ENCODE measurements at places on chromosomes 11 and 22.

- no peak for DNase-seq
Observed at GRCh38 chr11:118260353-118260752, 3.7 kb downstream of the MPZL2 start.

DNA sequence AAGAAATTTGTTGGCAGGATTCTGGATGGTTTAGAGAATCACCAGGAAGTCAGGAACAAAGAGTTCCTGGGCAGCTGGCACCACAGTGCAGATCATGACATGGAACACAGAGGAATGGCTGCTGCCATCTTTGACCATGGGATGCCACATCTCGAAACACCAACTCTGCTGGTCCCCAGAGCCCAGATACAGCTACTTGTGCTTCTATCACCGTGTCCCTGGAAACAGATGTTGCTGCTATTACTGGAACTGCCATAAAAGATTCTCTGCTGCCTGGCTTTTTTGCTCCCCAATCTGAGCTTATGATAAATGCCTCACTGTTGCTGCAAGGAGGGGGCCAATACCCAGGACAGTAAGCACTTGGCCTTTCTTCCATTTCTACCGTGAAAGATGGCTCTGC lies 185.2 kb downstream of the CSNK2A3 start:
- DNase-seq: no peak

DNA sequence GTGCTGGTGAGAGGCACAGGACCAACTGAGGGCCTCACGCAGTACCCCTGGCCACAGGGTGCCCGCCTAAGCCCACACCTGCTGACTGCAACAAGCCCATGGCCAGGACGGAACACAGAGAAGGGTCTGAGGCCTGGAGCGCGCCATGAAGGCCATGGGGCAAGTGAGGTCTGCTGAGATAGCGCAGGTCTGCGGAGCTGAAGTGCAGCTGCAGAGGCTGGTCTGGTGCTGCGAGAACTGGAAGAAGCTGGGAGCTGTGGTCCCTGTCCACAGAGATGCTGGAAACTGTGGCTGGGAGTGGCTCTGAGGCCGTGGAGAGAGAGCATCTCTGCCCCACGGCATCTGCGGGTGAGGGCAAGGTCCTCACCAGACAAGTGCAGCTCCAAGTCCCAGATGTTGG lies 8.3 kb downstream of the GALR3 start:
- no peak for DNase-seq

GRCh38 chr11:22989371-22989770 lies 129.1 kb upstream of the CCDC179 start:
- no peak for DNase-seq

- no peak for DNase-seq
Observed at GRCh38 chr11:380095-380480, 10.8 kb downstream of the B4GALNT4 start.

- no peak for DNase-seq
Observed at GRCh38 chr22:49775191-49775866, 52.3 kb downstream of the BRD1 start.

- no peak for DNase-seq
Observed at GRCh38 chr11:104876861-104877431, 21.3 kb downstream of the CASP12 start.

DNA sequence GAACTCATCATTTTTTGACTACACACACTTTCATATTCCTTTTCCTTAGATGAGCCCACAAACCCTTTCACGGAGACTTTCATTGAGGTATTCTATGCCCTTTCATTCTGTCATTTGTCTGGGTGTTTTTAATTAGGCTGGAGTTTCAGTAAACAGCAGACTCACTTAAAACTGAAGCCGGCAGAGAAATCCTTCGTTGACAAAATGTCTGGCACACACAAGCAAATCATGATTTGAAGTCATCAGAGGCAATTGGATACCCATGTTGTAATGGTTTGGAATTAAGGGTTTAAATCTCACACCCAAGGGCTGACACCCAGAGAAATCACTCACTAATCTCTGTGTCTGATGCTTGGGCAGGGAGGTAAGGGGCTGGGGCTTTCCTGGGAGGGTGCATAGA lies 127.1 kb downstream of the EHF start:
- peak; percentile 51 for DNase-seq

DNA sequence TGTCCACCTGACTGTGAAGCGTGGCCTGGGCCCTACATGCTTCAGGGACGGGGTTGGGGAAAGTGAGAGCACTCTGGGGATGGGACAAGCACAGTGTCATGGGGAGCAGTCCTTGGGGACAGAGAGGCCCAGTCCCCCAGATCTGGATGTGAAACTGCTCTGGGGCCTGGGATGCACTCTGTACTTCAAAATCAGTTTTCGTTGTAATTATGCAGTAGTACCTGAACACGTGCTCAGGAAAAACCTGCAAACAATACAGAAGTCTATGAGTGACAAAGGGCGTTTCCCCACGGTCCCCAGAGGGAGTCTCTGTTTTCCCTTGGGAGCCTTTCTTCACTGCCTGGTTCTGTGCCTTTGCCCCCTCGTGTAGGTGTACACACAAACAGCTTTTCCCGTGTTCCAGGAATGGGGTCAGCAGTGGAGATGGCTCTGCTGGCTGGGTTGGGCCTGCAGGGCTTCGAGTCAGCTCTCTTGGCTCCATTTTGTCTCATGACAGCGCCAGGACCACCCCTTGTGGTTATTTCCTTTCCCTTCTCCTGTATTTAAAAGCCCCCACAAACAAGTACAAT lies 5.2 kb upstream of the TNFRSF13C start:
- no peak for DNase-seq

GRCh38 chr11:15569305-15570025 lies 454.7 kb downstream of the INSC start:
- peak; percentile 6 for DNase-seq

DNA sequence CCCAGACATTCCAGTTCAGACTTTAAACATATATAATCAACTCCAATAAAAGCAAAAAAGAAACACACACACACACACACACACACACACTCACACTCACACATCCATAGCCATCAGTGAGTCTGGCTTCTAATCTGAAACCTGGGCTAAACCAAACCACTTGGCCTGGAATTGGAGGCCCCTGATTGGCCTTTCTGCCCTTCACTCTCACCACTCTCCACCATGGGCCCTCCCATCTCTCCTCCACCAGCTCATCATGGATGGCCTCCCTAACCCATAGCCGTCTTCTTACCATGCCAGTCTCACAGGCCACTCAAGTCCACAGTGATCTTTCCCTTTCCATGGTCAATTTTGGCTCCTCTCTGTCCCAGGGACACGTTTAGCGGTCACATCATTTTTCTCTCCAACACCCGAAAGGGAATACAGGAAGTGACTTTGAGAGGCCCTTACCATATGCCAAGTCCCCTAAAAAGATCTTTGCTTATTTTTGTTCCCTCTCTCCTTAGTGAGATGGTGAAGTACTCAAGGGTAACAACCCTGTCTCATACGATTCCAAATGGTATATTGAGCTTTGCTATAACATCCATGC lies 66.6 kb downstream of the ENDOD1 start:
- DNase-seq: no peak

- no peak for DNase-seq
Observed at GRCh38 chr22:35526333-35526979, 14.2 kb upstream of the RASD2 start.

- DNase-seq: no peak
Observed at GRCh38 chr11:19455731-19456130, 215.0 kb upstream of the E2F8 start.

DNA sequence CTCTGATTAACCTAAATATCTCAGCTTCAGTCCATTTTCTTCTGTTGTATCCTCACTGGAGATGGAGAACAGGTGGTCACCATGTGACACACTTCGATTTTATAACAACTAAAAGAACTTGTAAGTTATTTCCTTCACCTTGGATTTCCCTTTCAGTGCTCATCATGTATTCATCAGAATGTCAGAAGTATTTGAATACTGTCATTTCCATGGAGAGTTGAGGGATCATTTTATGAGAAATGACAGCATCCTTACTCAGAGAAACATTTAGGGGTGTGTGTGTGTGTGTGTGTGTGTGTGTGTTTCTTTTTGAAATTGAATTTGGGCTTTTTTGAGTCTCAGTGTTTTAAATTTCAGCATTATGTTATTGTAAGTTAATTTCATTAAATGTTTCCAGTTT lies 205.8 kb downstream of the ARHGAP42 start:
- no peak for DNase-seq

DNA sequence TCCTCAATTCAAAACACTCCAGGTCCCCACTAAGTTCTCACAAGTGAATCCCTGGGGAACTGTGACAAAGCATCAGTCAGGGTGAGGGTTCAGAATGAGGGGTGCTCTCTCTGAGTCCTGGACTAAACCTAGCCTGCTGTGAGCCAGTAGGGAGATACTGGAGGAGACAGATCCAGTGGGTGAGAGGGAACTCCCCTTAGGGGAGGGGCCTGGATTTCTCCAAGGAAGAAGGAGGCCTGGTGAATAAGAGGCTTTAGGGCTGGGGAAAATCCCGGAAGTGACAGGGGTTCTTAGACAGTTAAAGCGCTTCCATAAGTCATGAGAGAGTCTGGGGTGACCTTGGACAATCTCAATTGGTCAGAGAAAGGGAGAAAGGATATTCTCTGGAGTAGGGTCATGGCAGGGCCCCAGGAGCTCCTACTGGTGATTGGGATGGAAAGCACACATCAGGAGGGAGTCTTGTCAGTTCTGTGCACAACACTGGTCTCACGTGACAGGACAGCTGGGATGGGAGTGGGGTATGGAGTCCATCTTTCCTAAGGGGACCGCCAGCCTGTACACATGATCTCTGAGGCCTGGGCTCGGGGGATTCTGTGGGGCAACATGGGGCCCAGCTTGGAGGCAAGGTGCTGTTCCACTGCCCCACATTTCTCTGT lies 1.5 kb downstream of the TBC1D10A start:
- peak; percentile 91 for DNase-seq

DNA sequence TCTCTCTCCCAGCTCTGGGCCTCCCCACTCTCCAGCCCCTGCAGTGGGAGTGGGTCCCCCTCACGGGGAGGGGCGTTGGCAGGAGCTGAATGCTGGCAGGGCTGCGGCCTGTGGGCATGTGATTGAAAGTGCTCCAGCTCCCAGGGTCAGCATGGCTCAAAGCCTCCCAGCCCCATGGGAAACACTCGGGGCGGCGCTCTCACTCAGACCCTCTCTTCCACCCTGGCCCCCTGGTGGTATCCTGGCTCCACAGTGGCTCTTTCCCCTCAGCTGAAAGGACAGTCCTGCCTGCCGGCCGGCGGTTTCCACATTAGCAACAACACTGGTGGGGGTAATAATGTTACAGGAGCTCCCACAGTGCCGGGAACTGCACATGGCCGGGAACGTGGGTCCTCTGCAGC lies 35.5 kb downstream of the POLR3H start:
- no peak for DNase-seq

DNA sequence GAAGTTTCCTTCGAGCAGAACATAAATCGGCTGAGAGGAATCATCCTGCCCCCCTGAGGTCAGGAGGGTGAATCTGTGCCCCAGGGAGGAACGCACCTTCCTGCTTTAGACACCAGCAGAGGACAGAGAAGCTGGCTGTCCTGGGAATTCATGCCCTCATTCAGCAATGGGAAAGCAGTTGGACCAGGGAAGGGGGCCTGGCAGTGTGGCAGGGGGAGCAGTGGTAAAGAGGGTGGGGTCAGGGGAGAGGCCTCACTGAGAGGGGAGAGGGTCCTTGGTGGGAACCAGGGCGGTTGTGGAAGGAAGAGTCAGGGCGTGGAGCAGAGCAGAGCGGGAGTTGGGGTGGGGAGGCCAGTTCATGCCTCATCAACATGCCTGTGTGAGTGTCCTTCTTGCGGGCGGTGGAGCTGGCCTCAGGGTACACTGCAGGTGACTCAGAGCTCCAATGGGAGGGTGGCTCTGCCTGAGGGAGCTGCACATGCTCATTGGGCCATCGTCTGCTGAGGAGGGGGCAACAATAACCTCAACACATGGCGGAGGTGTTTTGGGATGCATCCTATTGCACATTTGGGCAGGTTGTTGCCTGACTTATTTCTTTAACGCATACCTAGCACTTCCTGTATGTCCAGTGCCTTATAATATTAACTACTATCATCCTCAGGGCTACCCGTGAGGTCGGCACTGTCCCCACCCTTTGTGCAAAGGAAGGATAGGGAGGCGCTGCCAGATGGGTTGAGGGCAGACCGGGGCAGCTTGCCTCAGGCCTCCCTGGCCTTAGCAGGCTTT lies 23.2 kb downstream of the MED15 start:
- peak; percentile 73 for DNase-seq

GRCh38 chr11:71338801-71339395 lies 86.5 kb upstream of the SHANK2 start:
- peak; percentile 5 for DNase-seq

GRCh38 chr22:26887916-26888315 lies 230.5 kb downstream of the MIAT start:
- no peak for DNase-seq

- no peak for DNase-seq
Observed at GRCh38 chr22:39255449-39256185, 10.8 kb upstream of the PDGFB start.

DNA sequence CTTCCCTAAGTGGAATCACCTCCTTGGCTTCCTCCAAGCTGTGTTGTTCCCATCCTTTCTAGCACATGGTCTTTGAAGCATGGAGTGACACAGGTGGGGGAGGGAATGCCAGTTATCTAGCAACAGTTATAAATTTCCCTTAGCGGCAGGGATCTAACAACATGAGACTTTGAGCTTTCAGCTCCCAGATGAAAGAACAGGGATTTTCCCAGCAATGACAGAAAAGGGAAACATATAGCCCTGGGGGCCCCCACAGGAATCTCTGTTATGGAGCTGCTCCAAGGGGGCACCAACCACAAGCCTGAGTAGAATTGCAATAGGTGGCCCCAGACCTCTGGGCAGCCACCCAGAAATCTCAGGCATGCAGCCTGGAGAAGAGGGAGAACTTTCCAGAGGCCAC lies 163.0 kb downstream of the GRIK4 start:
- DNase-seq: peak; percentile 59

DNA sequence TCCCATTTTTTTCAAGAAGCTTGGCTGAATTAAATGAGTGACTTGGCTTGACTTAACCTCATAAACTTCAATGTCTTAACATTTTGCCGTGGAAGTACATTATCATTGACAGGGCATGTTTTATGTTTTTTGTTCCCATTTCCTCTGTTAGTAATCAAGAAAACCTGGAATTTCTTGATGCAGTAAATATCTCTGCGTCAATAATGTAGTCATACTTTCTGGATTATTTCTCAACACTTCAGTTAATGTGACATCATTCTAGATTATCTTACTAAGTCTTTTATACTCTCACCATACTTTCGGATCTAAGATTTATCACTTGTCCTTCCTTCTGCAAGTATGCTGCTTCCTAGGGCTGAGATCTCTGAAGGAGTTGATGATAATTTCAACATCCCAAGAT lies 58.6 kb upstream of the PGR start:
- DNase-seq: no peak

GRCh38 chr11:65277631-65278277 lies 16.0 kb downstream of the POLA2 start:
- no peak for DNase-seq
